ENCODE measurements at places on chromosomes 12 and 14.

DNA sequence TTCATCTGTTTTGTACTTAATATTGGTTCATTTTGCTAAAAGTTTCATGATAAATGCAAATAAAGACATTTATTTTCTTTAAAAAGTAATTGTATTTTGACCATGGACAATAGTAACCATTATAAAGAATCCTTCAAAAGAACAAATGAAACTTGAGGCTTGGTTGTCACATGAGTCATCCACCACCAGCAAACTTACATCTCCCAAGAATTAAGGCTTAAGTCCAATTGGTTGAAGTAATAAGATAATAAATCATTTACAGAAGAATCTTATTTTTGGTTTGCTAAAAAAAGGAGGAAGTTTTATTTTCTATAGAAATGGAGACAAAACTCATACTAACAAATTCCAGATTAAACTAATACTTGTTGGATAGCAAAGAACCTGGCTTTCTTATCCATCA, 84.8 kb upstream of the KITLG start:
- DNase-seq: no peak

DNA sequence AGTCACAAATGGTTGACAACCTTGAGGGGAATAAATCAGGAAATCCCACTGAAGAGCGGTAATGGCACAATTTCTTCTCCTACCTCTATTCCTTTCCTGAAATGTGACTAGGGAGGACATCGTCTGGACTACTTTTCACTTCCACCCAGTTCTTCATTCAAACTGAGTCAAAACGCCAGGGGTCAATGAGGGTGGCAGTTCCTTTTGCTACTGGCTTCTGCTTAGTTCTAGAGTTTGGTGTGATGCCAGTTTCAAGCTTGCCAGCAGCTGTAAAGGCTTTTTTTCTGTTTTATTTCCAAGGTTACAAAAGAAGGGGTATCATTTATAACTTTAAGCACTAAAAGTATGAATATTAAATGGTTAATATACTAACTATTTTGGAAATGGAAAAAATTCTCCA, 286.5 kb downstream of the SOX5 start:
- no peak for DNase-seq

DNA sequence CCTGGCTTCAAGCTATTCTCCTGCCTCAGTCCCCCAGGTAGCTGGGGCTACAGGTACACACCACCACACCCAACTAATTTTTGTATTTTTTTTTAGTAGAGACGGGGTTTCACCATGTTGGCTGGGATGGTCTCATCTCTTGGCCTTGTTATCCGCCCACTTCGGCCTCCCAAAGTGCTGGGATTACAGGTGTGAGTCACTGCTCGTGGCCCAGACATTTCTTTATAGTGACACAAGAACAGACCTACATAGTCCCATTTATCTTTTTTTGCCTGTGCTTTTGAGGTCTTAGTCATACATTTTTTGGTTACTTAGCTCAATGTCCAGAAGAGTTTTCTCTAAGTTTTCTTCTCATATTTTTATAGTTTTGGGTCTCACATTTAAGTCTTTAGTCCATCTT, 247.4 kb downstream of the SYT10 start:
- DNase-seq: no peak

DNA sequence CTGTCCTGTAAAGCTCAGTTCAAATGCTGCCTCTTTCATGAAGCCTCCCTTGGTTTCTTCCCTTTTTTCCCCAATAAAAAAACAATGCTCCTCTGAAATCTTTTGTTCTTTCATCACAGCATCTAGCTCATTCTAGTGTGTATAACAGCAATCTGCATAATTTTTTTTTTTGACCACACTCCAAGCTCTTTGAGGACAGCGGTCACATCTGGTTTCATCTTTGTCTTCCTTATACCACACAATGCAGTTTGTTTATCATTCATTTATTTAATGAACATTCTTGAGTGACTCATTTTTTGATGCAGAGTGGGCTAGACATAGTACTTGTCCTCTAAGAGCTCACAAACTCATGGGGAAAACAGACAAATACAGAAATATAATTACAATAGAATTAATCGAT, 7.3 kb downstream of the GNG2 start:
- peak; percentile 38 for DNase-seq

DNA sequence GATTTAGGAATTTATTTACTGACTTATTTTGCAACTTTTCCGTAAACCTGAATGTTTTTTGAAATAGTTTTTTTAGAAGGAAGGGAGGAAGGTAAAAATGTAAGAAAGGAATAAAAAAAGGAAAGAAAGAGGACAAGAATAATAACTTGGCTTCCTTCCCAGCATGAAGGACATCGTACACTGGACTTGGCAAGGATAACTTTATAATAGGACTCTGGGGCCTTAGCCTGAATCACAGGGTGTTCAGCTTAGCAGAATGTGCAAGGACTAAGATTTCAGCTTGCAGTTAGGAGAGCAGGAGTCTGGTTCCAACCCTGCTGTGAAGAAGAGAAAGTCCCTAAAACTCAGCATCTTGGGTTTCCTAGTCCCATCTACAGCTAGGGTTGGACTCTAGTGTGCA, 1053.3 kb downstream of the VRK1 start:
- DNase-seq: no peak

DNA sequence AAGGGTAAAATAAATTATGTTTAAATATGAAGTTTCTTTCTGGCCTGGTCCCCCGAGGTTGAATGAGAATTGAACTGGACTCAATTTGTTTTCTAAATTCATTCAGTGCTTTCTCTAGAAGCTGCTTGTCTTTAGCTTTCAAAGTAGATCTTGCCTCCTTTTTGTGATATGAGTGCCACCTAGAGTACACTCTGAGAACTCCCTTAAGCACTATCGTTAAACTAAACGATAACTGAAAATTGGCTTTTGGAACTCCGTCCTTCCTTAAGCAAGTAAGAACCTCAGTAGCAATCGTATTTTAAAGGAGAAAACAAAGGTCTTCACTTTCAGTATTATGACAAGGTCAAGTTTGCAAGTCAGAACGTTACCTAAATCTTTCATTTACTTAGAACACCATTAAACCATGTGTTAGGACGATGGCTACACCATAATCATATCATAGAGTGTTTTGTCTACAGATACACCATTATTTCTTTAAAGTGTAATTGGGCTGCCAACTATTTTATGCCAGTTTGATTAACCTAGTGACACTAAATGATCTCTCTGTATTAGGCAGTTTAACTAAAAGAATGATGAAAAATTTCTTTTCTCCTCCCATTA, 364.8 kb downstream of the SNAPC1 start:
- DNase-seq: no peak

DNA sequence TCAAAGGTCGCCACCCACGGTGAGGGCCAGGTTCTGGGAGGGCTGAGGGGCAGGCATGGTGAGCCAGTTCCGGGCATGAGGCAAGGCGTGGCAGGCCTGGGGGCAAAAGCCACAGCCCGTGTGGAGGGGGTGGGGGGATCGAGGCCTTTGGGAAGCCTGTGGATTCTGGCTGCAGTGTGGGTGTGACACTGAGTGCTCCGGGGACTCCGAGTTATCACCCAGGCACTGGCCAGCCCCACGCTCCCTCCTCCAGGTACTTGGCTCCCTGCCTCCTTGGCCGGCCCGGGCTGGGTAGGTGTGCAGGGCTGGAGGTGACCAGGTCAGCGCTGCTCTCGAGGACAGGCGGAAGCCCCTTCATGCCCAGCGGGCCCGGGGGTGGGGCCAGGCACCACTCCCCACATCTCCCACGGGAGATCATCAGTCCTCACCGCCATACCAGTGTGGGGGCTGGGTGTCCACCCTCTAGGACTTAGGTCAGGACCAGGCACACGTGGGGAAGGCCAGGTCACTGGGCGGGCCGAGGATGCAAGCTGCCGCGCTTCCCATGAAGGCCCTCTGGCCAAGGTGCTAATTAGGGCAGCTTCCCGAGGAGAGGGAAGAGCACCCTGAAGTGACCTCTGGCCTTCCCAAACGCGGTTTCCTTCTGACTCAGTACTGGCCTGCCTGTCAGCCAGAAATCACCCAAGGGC, 34.1 kb upstream of the TDRD9 start:
- no peak for DNase-seq

DNA sequence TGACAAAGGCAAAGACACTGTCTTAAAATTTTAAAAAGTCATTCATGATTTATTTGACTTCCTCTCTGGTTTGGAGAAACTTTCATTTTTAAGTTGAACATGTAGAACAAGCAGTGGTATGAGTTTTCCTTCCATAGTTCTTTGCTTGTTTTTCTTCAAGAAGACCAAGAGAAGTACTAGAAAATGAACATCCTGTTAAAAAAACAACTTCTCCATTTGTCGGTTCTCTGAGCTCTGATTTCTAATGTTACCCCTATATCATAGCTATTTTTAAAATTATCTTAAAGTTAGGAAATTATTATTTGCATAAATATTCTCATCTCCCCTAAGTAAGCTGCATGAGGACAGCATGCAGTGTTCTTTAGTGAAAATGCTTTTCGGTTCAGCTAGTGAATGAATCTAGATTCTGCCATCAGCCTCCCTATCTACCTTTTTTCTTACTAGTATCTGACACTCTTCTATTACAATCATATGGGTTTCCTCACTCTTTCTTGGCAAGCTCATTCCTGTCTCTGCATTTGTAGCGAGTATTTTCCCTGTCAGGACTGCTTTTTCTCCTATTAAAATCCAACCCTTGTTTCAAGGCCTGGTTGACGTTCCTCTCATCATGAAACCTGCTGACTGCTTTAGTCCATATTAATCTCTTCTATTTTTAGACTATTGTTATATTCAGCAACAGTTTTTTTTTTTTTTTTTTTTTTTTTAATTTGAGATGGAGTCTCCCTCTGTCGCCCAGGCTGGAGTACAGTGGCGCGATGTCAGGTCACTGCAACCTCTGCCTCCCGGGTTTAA, 15.8 kb downstream of the DIP2B start:
- DNase-seq: no peak

DNA sequence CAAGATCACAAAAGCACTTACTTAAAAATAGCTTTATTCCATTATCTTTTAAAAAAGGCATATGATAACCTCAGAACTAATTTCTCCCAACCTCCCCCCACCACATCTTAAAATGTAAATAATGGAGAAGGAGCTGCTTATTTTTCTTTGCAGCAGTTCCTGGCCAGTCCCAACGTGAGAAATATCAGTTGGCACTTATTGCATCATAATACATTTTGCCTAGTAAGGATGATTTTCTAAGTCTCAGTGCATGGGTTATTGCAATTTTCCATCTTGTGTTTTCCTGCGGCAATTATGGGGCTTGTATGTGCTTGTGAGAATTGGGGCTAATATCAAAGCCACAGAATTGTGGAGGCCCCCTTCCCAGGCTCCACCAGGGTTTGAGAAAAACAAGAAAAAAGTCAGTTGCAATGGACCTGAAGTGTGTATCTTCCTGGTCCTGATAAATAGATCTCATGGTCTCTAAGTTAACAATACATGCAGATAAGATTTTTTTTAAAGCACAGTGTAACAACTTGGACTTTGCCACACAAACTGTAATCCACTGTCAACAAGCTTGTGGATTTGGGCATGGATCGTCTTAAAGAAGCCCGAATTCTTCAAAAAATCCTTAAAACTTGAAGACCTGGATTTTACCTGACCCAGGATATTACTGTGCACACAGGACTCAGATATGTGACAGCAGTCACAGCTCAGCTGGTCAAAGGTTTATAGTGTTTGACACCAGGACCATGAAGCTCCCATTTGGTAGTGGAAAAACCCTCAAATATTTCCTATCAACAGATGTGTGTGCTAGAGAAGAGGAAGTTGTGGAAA, 2.8 kb upstream of the WSB2 start:
- DNase-seq: no peak

GRCh38 chr14:69043596-69044260, 64.6 kb upstream of the ACTN1 start:
- no peak for DNase-seq

- DNase-seq: no peak
Measured at GRCh38 chr12:57543581-57543980, 3.4 kb downstream of the DCTN2 start.

GRCh38 chr14:30484976-30485375, 74.0 kb upstream of the G2E3 start:
- DNase-seq: no peak

DNA sequence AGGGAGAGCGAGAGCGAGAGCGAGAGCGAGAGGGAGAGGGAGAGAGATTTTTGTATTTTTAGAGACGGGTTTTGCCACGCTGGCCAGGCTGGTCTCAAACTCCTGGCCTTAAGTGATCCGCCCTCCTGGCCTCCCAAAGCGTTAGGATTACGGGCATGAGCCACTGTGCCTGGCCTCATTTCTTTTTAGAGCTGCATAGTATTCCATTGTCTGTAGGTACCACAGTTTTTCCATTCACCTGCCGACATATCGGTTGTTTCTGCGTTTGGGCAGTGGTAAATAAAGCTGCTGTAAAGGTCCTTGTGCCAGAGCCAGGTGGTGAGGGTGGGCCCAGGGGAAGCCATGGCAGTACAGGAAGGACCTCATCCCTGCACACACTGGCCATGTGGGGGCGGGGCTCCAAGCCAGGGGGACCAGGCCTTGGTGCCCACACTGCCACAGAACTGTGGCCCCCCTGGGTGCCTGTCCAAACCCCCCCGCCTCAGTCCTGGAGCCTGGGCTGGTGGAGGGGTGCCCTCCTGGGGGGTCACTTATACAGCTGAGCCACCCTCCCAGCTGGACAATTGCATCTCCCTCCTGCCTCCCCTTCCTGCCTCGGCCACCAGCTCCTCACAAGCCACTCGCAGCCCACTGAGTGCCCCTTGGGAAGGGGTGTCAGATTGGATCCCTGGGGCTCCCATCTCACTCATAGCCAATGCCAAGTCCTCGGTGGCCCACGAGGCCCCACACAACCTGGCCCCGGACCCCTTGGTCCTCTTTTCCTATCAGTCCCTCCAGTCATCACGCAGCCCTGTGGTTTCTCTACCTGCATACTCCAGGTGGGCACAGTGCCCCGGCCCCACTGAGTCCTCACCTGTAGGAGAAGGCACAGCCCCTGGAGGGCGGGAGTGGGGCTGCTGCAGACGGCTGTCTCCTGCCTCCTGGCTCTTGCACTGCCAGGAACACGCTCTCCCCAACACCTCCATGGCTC, 1.7 kb upstream of the PUS1 start:
- DNase-seq: no peak

DNA sequence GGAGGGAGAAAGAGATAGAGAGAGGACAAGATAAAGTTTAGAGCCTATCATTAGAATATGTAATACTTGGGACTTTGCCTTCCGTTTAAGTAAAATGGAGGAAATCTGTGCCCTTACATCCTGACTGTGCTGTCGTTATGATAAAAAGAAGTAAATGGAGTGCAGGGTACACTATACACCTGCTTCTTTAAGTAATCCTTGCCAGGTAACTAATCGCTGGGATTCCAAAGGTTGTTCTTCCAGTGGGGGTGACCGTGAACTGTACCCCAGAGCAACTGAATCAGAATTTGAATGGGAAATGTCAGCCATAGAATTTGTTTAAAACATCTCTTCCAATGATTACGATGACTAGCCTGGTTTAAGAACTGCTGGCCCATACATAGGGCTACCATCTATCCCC, 126.1 kb upstream of the EEA1 start:
- no peak for DNase-seq
